ENCODE measurements at places on chromosomes 5 and 9.
A peak's percentile ranks its signal among the peaks of the same experiment; 100 is the strongest.

DNA sequence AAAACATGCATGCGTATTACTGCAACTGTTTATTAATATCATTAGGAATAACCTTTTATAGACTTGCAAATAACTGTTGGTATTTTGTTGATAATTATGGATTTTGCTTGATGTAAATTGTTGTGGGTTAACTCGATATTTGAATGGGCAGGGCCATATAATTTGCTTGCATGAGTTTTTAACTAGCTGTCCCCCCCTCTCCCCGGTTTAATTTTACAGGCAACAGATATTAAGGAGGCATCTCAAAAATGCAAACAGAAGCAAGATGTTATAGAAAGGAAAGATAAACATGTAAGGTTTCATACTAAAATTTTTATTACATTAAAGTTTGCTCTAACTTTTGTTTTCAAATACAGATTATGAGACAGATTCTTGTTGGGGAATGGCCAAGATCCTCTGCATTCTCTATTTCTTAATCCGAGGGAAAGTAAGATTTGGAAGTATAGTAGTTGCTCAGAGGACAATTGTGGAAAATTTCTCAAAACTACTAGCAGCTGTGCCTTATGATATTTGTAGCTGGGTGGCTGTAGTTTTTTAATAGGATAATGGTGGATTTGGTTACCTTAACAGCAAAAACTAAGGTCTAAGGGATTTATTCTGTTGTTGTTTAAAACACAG is 27.3 kb downstream of the SMC5 start:
- DNase-seq, result no peak

GRCh38 chr9:30609713-30610112 is 1774.7 kb upstream of the ACO1 start:
- DNase-seq, result no peak

GRCh38 chr9:114143234-114143633 is 12.1 kb upstream of the COL27A1 start:
- DNase-seq, result no peak

- DNase-seq, result no peak
These were observed 339.9 kb downstream of the ASTN2 start for GRCh38 chr9:117074784-117075520.

DNA sequence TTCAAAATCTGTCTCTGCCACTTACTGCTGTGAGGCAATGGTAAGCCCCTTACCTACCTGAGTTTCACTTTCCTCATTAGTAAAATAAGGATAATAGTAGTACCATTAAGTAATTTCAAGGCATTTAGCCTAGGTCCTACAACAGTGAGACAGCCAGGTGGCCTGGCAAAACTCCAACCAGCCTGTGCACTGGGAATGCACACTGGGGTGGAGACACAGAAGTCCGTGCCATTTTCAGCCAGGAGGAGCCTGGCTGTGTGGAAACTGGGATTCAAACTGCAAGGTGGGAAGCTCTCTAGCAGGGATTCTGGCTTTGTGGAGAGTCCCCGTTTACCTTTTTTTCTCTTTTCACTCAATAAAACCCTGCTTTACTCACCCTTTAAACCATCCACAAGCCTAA is 630.4 kb downstream of the PRELID2 start:
- no peak for DNase-seq

- DNase-seq, result no peak
These were observed 19.3 kb upstream of the PIP5K1B start for GRCh38 chr9:68685770-68686169.

- DNase-seq, result no peak
These were observed 192.8 kb downstream of the FBN2 start for GRCh38 chr5:128345247-128345646.

DNA sequence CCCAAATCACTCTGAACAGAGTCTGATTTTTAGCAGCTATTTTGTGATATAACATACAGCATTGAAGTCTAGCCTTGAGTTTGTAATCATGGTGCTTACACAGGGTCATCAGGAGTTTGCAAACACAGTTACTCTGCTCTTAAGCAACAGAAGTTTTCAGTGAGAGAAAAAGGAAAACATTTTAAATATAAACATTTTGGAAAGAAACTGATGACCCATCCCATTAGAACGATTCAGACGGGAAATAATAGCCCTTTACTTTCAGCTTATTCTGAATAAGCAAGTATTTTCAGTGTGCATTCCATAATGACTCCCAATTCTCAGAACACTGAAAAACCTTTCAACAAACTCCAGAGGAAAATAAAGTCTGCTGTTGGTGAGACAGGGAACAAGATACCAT is 46.7 kb upstream of the TMC1 start:
- peak; percentile 80 for DNase-seq

GRCh38 chr9:92528522-92528849 is 7.3 kb downstream of the ECM2 start:
- no peak for DNase-seq

DNA sequence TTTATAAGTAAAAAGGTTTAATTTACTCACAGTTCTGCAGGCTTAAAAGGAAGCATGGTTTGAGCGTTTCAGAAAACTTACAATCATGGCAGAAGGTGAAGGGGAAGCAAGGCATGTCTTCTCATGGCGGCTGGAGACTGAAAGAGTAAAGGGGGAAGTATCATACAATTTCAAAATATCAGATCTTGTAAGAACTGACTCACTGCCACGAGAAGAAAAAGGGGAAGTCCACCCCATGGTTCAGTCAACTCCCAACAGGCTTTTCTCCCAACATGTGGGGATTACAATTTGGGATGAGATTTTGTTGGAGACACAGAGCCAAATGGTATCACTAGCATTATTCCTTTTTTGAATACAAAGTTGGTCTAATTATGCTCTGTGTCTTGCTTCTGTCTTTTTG is 627.9 kb upstream of the ST8SIA4 start:
- no peak for DNase-seq

DNA sequence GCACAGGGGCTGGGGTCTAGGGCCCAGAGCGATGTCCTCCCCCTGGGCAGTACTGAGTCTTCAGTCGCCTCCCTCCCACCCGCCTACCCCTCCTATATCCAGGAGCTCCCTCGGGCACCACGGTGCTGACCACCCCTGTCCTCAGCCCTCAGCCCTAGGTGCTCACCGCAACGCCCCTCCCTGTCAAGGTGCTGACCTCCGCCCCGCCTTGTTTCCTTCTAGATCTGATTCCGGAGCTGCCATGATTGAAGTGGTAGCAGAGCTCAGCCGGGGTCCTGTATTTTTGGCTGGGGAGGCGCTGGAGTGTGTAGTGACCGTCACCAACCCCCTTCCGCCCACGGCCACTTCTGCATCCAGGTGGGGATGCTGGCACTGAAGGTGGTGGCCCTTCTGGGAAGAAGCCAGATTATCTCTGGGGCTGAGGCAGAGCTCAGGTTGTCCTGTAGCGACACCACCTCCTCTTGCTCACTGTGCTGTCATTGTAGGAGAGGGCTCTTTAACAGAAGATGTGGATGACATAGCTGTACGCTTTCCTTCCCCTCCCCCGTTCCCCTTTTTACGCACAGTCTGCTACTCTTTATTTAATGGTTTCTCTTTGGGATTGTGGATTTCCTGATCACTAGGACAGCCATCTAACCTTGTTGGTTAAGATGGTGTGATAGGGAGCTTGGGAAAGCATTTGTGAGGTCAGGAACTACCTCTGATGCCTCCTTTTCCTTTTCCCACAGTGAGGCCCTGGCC is 598 bp downstream of the RGP1 start:
- DNase-seq, result peak; percentile 45

- DNase-seq, result no peak
These were observed 8.3 kb downstream of the GPX3 start for GRCh38 chr5:151028717-151029116.

- DNase-seq, result peak; percentile 52
These were observed 848.8 kb upstream of the ACO1 start for GRCh38 chr9:31535651-31536050.

GRCh38 chr5:122944051-122944450 is 92.5 kb downstream of the PPIC start:
- no peak for DNase-seq

DNA sequence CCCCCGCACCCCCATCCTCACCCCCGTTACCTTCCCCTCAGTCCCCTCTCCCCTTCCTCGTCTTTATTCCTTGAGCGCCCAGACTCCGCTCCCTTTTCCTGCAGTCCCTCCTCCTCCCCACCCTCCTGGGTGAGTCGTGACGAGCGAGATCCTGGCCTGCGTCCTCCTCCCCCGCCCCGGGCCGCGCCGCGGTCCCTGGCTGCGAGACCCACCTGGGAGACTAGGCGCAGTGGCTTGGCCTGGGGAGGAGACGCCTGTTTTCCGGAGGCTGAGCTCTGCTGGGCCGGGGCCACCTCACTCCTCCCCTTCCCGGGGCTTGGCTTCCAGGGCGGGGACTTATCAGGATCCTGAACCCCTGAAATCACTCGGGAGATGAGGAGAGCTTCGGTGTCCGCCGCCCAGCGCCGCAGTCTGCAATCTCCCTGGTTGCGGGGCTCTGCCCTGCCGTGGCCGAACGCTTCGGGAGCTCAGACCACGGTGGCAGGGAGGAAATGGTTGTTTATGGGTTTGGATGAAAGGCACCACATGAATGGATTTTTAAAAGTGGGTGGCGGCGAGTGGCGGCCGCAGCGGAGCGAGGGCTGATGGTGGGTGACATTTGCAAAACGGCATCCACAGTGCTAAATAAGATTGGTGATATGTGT is 984 bp downstream of the STXBP1 start:
- DNase-seq, result peak; percentile 71

DNA sequence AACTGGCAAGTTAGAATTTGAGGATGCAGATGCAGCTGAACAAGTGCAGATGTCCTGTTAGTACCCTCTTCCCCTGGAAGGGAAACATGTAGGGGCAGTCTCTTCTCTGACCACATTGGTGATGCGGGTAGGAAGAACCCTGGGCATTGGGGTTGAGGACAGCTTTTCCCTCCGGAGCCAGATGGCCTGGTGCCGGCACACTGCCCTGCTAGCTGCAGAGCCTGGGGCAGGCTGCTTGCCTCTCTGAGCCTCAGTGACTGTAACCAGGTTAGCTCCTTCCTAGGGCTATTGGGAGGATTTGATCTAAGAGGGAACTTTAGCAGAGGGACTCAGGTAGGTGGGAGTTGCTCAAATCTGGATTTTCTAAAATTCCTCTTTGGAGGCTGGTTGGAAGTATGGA is 148.4 kb downstream of the HSPA4 start:
- no peak for DNase-seq

DNA sequence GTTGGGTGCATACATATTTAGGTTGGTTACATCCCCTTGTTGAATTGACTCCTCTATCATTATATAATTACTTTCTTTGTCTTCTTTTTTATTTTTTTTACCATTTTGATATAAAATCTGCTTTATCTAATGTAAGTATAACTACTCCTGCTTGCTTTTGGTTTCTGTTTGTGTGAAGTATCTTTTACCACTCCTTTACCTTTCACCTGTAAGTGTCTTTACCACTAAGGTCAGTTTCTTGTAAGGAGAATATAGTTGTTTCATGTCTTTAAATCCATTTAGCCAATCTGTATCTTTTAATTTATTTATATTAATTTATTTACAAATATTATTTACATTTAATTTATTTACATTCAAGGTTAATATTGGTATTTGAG is 33.0 kb downstream of the INSL4 start:
- no peak for DNase-seq

- no peak for DNase-seq
These were observed 345.0 kb downstream of the TLE1 start for GRCh38 chr9:81344366-81344765.

DNA sequence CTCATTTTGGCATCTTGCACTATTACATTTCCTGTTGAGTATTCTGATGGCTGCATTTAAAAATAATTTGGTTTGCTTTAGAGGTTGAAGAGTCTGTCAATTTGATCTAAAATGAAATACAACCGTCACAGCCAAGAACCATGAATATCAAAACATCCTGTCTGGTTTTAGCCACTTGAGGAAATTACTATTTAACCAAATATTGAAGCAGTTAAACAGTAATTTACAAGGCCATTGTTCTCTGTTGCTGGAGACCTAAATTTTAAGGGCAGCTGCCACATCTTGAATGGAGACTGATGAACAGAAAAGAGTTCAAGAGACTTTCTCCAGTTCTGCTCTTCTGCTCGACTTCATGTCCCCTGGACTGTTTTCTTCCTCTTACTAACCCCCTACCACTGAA is 549.4 kb downstream of the LRRC70 start:
- DNase-seq, result no peak

- DNase-seq, result no peak
These were observed 29.3 kb downstream of the MOCS2 start for GRCh38 chr5:53080271-53080670.

DNA sequence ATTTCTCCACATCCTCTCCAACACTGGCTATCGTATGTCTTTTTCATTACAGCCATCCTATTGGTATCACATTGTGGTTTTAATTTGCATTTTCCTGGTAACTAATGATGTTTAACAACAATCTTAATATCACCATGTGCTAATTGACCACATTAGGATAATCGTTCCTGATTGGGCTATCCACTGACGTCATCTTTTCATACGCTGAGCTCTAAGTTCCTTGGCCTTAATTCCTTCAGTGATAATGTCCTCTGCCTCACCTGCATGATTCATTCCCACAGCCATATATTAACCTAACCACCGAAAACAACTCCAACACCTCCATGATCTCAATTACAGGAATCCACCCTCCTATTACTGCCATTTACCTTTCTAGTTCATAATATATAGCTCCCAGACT is 547.9 kb upstream of the BRINP1 start:
- DNase-seq, result no peak

DNA sequence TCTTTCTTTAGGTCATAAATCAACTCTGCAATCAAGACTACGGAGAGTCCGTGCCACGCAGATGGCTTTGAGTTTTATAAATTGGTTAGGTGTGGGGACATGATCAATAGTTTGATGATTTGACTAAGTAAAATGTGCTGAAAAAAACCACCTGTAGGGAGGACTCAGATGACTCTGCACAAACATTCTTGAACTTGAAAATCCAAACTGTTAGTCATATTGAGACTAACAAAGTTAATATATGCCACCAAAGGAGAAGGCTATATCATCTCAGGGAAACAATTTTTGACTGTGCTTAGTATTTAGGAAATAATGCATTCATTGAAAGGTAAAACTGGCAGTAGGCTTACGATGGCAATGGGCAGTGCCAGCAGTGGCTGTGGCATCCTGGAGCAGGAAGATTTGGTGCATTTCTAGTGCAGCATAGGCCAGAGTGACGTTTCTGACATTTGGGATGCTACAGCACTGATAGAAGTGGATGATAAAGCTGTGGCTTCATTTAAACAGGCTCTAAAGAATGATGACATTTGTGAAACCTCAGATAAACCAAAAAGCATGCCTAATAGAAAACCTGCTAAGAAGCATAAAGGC is 291.1 kb downstream of the MLLT3 start:
- DNase-seq, result no peak

DNA sequence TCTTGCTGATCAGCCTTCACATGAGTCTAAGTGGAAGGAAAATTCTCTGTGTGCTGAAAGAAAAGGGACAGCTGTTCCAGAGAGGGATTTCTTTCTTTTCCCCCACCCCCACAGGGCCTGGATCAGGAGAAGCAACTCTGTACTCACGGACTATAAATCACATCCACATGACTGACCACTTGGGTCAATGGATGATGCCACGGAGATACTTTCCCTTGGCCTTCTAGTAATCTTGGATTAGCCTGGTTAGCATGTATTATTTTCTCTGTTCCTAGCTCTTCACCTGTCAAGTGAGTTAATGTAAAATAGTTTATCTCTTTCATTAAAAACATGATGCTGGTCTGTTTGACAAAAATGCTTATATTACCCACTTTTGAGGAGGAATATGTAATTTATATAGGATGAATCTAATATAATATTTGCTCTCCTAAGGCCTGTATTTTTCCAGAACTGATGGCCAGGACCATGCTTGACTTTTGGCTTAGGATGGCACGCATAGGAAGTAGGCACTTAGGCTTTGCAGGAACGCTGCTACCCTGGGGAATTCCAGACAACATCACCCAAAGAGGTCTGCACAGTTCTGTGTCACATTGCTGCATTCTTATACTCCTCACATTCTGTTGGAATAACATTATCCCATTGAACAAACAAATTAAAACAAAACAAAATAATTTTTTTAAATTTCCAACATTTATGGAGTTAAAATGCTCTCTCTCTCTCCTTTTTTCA is 892.1 kb downstream of the TLE1 start:
- peak; percentile 58 for DNase-seq
